ENCODE measurements at places on chromosomes 16 and 17. TPM values are rescaled to one million over a fixed set of nuclear protein-coding genes. Genes with fewer than 3 reads are reported as not detected.

- H3K4me1 ChIP-seq: peaks cover 64% of the 10 kb centered on the region
- H3K27ac ChIP-seq: no peak overlapping the region
- DNase-seq: no peak
- no peaks in the 10 kb centered on the region for H3K27me3 ChIP-seq
These were observed 20.5 kb upstream of the RASL10B start for GRCh38 chr17:35710950-35711349.

DNA sequence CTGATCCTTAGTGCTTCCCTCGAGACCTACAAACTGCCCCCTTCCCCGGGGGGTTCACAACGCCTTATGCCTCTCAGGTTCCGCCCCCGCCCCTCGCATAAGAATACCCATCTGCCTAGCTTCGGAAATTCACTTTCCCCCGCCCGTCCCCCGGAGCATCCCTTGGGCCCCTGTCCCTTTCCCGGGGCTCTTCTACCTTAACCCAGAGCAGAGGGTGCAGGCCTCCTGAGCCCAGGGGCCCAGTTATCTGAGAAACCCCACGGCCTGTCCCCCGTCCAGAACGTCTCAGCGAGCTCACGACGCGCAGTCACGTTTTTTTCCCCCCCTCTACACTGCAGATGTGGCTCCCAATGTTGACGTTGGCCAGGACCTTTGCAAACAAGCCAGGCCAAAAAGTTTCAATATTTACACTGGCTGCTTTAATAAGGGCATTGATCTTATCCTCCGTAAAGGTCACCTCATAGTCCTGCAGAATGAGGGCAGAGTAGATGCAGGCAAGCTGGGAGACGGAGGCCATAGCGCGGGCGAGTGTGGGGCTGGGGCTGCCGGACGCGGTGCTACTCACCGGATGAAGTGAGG, 1.4 kb upstream of the NBR1 start:
- H3K27ac ChIP-seq: peak overlapping the region; percentile 97
- DNase-seq: peak; percentile 19
- H3K27me3 ChIP-seq: no peaks in the 10 kb centered on the region
- H3K4me1 ChIP-seq: peaks cover 35% of the 10 kb centered on the region
- peak overlapping the region; percentile 81 for H3K4me3 ChIP-seq

DNA sequence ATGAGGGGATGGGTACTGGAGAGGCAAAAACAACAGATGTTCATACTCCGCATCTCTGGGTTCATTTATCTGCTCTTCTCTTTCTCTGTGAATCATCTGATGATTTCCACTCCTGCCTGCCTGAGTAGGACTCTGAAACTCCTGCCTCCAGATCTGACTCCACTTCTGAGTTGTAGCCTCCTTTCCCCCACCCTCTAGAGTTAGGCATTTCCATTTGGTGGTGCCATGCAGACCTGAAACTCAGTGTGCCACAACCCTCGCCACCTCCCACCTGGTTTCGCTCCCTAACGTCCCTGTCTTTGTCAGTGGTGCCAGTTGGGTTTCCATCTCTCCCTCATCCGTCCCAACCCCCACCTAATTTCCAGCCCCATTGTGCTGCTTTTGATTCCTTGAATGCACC, 126.2 kb downstream of the PRKCB start:
- H3K27me3 ChIP-seq: no peaks in the 10 kb centered on the region
- H3K4me1 ChIP-seq: no peaks in the 10 kb centered on the region
- no peak for DNase-seq

DNA sequence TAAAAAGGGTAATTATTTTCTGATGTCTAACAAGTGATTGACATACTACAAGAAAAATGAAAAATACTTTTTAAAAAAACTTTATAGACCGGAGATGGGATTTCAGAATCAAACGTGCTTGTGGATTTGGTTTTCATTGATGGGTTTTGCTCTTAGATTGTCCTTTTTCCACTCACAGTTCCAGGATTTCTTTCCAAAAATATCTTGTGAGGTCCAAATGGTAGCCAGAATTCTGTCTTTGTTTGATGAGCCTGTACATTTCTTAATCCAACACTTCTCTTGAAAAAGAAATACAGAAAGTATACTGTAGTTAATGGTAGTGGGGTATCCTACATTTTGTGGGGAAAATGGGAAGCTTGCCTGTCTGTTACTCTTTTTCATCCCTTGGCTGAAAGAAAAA, 329.3 kb downstream of the KCNJ2 start:
- H3K27ac ChIP-seq: no peak overlapping the region
- no peaks in the 10 kb centered on the region for H3K27me3 ChIP-seq
- no peak for DNase-seq

GRCh38 chr17:46031440-46031839, 32.4 kb downstream of the STH start:
- H3K4me3 ChIP-seq: no peak overlapping the region
- no peaks in the 10 kb centered on the region for H3K36me3 ChIP-seq
- DNase-seq: no peak

DNA sequence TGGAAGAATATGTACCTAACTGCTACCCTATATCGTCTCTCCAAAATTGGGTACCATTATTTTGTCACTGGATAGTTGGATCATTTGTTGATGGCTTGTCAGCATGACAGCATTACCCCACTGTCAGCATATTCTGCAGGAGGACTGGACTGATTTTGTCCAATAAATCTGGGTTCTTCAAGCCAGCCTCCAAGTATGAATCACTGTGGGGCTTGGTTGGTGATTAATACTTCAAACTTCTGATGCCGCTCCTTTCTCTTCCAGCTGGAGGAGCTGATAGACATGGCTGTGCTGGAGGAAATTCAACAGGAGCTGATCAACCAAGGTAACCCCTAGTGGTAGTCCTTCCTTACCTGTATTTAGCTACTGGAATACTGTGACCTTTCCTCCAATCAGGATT, 2.5 kb downstream of the RPAIN start:
- peaks cover 21% of the 10 kb centered on the region for H3K4me1 ChIP-seq
- DNase-seq: no peak
- no peaks in the 10 kb centered on the region for H3K27me3 ChIP-seq
- no peak overlapping the region for H3K27ac ChIP-seq

- no peaks in the 10 kb centered on the region for H3K27me3 ChIP-seq
- no peaks in the 10 kb centered on the region for H3K36me3 ChIP-seq
- H3K4me3 ChIP-seq: peak overlapping the region; percentile 90
- peak overlapping the region; percentile 92 for H3K27ac ChIP-seq
These were observed 594 bp downstream of the MAPK8IP3 start for GRCh38 chr16:1706386-1707192.

GRCh38 chr16:85229869-85230462, 117.7 kb upstream of the CIBAR2 start:
- DNase-seq: no peak
- H3K36me3 ChIP-seq: no peaks in the 10 kb centered on the region
- no peaks in the 10 kb centered on the region for H3K27me3 ChIP-seq
- H3K27ac ChIP-seq: no peak overlapping the region
- no peak overlapping the region for H3K4me3 ChIP-seq
- H3K4me1 ChIP-seq: peaks cover 25% of the 10 kb centered on the region

DNA sequence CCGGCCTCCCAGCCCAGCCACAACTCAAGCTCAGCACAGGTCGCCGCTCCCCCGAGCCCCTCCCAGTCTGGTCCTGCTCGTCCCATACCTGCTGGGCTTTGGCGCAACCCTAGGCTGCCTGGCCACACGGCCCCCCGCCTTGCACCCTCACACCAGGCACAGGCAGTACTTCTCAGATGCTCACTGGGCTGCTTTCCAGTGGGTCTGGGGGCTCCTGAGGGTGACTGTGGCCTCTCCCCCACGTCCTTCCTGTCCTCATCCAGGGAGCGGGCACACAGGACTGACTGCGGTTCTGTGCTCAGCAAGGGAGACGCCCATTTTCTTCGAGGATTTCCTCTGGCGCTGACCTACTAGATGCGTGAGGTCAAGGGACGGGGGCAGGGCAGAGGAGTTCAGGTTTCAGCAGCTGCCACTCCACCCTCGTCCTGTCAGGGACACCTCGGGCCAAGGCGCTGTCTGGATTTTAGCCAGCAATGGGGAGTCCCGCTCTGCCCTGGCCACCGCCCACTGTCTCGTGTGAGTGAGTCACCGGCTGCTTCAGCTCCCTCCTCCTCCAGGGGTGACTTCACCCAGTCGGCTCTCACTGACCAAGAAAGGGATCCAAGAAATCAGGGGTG, 115.8 kb downstream of the NPIPB11 start:
- H3K27ac ChIP-seq: peak overlapping the region; percentile 62
- peaks cover 26% of the 10 kb centered on the region for H3K4me1 ChIP-seq
- H3K4me3 ChIP-seq: no peak overlapping the region
- no peaks in the 10 kb centered on the region for H3K27me3 ChIP-seq
- DNase-seq: peak; percentile 99

- H3K4me3 ChIP-seq: no peak overlapping the region
- H3K36me3 ChIP-seq: no peaks in the 10 kb centered on the region
- no peaks in the 10 kb centered on the region for H3K27me3 ChIP-seq
- no peak for DNase-seq
- H3K4me1 ChIP-seq: no peaks in the 10 kb centered on the region
These were observed 16.0 kb upstream of the LRRC75A start for GRCh38 chr17:16507918-16508533.

DNA sequence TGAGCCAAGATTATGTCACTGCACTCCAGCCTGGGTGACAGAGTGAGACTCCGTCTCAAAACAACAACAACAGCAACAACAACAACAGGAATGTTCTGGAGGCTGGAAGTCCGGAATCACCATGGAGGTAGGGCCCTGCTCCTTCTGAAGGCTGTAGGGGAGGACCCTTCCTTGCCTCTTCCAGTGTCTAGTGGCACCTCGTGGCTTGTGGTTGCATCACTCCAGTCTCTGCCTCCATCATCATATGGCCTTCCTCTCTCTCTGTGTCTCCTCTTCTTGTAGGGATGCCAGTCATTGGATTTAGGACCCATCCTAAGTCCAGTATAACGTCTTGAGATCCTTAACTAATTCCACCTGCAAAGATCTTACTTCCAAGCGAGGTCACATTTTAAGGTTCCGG, 14.0 kb downstream of the NAGPA start:
- no peaks in the 10 kb centered on the region for H3K27me3 ChIP-seq
- no peak for DNase-seq
- H3K4me1 ChIP-seq: peaks cover 19% of the 10 kb centered on the region
- H3K4me3 ChIP-seq: no peak overlapping the region
- H3K36me3 ChIP-seq: no peaks in the 10 kb centered on the region

The KRT33A gene
- total RNA-seq: not detected

The GRB7 gene
- 0.41 TPM for total RNA-seq

The TGFB1I1 gene
- total RNA-seq: 4.6 TPM

The MYADML2 gene
- total RNA-seq: 21.7 TPM

The ABCA3 gene
- total RNA-seq: 15.0 TPM
